H54 (cell line): ENCODE measurements at places on chromosomes 1 and 21.

- DNase-seq, result no peak
Measured at GRCh38 chr1:93004566-93005251, 43.4 kb upstream of the DIPK1A start.

DNA sequence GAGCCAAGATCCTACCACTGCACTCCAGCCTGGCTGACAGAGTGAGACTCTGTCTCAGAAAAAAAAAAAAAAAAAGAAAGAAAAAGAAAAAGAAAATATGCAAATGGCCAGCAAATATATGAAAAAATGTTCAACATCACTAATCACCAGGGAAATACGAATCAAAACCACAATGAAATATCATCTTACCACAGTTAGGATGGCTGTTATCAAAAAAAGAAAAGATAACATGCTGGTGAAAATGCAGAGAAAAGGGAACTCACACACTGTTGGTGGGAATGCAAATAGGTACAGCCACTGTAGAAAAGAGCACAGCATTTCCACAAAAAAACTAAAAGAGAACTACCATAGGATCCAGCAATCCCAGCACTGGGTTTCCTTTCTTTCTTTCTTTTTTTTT lies 477.5 kb downstream of the SMYD3 start:
- DNase-seq, result no peak

DNA sequence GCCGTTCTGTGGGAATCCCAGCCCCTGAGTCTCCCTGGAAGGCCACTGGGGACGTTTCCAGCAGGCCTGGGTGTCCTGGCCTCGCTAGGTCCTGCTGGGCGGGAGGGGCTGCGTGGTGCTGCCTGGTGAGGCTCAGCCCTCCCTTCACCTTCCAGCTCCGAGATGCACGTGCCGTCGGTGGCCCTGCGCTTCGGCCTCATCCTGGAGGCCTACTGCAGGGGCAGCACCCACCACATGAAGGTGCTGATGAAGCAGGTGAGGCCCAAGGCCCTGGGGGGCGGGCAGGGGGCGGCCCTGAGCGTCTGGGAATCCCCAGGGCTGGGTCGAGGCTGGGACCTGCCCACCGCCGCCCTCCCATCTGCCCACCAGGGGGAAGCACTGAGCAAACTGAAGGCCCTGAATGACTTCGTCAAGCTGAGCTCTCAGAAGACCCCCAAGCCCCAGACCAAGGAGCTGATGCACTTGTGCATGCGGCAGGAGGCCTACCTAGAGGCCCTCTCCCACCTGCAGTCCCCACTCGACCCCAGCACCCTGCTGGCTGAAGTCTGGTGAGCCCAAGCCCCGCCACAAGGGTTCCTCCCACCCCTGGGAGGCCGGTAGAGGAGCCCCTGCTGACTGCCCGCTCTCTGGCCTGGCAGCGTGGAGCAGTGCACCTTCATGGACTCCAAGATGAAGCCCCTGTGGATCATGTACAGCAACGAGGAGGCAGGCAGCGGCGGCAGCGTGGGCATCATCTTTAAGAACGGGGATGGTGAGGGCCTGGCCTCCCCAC lies 70.3 kb downstream of the PIK3CD start:
- DNase-seq, result peak; percentile 33

GRCh38 chr1:173190101-173190936 lies 16.8 kb downstream of the TNFSF4 start:
- peak; percentile 8 for DNase-seq

DNA sequence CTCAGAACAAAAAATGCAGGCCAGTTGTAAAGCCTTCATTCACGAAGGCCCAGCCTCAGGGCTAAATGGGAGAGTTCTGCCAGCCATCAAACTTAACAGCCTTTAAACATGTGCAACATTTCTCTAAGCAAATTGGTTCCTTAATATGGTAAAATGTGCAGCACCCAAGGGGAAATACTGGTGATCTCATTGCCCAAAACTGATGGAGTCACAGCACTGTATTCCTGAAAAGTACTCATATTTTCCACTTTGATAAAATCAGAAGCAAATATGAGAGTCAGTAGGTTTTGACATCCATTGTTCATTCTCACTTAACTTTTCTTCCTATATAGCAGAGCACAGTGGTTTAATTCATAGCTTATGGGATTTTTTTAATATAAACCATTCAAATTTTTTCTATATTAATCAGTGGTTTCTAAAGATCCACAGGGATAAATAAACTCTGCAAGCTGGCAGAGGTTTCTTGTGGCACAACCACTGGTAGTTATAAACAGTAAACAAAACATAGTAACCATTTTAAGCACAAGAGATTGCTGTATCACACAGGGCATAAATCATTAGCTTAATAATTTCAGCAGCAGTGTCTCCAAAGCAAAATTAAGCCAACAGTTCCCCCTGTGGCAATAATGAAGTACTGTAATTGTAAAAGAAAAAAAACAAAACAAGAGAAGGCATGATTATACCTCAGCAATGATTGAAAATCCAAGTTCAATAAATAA lies 106.9 kb upstream of the LYPLAL1 start:
- DNase-seq, result no peak

DNA sequence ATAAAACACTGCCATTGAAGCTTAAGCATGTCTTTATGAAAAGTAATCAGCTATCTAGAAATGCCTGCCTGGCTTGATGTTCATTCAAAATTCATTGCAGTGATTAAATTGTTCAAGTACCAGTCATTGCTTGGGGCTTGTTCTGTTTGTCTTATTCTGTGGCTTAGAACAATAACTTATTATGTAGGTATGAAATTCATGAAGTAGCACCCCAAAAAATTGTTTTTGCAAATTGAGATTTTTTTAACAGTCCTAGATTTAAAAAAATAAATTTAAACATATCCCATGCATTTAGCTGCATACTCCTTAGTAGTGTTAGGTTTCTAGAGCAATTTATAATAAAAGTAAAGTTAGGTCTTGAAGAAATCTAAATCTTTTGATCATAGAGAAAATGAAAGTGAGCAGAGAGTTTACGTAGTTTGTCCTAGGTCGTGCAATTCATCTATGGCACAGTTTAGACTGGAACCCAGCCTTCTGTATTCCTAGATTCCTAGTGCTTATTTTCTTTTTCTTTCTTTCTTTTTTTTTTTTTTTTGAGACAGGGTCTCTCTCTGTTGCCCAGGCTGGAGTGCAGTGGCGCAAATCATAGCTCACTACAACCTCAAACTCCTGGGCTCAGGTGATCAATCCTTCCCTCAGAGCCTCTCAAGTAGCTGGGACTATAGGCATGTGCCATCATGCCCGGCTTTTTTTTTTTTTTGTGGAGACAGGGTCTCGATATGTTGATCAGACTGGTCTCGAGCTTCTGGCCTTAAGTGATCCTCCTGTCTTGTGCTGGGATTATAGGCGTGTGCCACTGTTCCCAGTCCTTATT lies 9.3 kb downstream of the MIER1 start:
- no peak for DNase-seq

DNA sequence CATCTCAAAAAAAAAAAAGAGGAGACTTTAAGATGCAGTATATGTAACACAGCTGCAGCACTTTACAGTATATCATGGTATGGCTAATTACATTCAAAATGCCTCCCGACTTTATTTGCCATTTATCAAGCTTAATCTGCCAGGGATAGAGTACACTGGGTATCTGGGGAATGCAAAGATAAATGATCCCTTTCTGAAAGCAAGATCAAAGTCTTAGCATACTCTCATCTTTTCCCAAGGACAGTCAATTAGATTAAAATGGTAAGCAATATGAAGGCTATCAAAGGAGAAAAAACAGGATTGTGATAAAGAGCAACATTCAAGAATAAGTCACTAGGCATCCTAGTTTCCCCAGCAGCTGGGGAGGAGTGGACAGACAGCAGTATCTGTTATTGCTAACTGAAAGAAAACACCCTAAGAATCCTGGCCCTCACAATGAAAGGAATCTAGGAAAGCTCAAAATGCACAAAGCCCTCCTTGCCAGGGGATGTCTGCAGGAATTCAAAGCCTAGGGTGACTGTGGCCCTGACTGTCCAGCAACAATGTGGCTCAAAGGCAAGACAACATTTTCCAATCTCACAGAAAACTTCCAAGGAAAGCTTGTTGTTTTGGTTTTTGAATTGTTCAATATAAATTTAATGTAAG lies 56.7 kb upstream of the RAP1GAP start:
- no peak for DNase-seq
